T-helper 2 cell (primary cell): ENCODE measurements at places on chromosomes 13 and 19.

DNA sequence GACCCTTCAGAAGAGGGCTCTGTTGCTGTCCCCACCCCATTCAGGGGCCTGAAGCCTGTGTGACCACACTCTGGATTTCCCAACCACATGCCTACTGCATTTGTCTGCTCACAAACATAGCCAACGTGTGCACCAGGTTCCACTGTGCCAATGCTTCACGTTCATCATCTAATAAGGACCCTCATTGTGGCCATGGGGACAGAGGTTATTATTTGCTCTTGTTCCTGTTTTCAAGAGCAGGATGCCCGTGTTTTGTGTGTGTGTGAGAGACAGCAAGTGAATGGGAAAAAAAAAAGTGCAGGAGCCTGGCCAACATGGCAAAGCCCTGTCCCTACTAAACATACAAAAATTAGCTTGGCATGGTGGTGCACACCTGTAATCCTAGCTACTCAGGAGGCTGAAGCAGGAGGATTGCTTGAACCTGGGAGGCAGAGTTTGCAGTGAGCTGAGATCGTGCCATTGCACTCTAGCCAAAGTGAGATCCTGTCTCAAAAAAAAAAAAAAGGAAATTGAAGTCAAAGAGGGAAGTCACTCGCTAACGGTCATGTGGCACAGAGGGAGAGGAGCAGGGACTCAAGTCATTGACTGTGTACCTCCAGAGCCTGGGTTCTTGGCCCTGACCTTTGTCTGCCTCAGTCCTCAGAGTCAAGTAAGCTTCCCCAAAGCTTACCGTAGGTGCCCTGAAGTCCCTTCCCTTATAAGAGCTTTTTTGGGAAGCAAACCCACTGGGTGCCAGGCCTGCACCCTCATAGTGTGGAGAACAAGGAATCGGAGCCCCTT lies 6.9 kb downstream of the B3GNT8 start:
- no peak for DNase-seq

DNA sequence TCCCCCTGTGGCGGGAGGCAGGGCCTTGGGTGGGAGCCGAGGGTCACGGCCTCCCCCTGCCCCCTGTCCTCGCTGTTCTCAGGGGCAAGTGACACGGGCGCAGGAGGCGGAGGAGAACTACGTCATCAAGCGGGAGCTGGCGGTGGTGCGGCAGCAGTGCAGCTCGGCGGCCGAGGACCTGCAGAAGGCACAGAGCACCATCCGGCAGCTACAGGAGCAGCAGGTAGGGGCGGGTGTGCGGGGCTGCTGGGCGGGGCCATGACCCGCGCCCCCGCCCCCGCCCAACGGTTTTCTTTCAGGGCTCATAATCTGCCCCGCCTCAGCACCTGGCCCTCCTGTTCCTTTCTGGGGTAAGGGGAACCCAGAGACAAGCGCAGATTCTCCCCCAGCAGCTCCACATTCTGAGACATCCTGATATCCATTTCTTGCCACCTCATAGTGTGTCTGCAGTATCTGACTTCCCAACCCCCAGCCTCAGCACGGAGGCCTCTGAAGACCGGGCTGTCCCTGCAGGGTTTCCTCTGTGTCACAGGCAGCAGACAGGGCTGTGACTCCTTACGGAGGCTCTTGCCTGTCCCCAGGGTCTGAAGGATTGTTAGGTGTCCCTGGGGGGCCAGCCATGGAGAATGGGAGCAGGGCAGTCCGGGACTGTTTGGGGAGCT lies 15.9 kb downstream of the PRR36 start:
- peak; percentile 60 for DNase-seq

DNA sequence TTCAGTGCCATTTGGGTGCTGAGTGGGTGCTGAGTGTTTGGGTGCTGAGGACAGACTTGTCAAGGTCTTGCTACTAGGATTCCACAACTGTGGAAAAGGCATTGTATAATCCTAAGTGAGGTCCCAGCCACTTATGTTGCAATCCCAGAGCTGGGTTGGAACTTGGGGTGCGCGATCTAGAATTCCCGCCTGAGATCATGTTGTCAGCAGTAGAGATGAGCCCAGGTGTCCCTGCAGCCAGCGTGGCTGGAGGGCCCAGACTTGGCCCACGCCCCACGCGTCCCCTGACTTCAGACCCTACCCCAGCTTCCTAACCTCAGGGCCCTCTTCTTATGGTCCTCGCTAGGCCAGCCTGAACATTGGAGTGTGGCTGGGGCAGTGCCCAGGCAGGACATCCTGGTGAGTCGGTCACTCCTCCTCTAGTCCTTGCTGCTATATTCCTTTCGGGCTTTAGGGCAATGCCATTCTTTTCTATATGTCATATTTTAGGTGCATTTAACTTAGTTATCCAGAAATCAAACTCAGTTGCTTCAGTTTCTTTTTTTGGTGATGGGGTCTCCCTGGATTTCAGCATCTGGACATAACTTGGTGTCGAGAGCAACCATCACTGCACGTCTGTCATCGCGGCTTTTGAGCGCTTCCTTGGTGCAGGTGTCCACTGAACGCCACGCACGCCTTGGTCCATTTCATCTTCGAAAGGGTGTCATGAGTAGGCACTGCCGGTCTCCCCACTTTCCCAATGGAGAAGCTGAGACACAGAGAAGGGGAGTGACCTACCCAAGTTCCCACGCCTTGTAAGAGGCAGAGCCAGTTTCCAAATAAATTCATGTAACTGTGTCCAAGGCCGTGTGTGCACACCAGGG lies 46.4 kb upstream of the F7 start:
- no peak for DNase-seq

DNA sequence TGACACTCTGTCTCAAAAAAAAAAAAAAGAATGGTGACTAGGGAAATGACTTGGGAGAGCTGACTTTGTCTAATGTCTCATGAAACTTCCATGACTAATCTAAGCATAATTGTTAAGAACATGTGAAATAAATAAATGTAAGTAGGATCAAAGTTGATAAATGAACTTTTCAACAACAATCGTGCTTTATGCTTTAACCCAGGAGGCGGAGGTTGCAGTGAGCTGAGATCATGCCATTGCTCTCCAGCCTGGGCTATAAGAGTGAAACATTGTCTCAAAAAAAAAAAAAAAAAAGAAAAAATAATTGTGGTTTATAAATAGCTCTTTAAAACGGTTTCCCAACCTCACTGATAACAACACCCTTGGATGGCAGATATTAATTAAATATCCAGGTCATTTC lies 12.9 kb upstream of the AKT2 start:
- DNase-seq: no peak

GRCh38 chr13:71316792-71317363 lies 550.1 kb downstream of the DACH1 start:
- no peak for DNase-seq

DNA sequence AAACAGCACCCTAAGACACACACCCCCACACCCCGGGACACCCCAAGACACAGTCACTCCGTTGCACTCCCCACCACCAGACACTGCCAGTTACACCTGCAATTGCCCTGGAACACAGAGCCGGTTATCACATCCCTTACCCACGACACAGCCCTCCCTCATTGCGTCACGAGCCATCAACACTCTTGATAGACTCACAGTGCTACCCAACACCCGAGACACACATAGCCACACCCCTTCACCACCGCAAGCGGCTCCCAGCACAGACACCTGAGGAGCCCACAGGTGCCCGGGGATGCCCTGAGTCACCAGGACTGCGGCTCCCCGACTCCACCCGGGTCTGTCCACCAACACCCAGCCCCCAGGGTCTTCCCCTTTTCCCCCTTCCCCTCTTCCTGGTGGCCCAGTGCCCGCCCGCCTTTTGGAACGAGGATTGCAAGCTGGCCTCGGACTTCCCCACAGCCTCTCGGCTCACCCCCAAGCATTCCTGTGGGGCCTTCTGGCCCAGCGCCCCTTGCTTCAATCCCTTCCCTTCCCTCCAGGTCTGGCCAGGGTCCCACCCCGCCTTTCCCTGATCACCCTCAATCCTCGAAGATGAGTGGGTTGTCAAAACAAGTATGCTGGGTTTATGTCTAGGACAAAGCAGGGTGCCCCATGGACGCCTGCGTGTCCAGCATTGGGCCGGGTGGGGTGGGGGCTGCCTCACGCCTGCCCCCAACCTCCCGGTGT lies 1.7 kb upstream of the PTGER1 start:
- peak; percentile 41 for DNase-seq

DNA sequence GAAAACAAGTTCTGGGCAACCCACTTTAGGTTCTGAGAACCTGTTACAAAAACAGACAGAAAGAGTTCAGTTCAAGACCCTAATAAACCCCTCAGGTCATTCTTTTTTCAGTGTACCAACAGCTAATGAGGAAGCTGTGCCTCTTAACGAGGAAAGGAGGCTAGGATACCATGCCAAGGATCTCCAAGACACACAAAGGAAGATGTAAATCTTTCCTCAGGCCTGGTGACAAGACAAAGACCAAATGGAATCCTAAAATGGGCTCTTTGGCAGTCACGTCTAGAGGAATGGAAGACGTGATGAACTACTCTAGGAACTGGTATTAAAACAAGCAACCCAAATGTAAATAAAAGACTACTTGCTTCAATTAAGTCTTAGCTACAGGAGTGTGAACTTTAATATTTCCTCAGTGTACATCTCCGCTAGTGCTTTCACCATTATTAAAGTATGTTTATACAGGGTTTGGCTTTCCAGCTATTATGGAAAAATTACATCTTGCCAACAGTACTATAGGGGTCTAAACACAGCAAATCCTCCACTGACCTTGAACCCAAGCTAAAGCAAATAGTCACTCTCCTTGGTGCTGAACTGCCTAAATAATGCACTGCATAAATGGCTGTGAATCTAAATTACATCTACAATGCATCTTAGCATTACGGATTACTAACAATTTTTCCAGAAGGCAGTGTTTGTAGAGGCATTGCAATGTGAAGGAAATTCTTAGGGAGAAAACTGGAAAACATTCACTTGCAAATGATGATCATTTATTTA lies 42.3 kb downstream of the ENOX1 start:
- DNase-seq: no peak

DNA sequence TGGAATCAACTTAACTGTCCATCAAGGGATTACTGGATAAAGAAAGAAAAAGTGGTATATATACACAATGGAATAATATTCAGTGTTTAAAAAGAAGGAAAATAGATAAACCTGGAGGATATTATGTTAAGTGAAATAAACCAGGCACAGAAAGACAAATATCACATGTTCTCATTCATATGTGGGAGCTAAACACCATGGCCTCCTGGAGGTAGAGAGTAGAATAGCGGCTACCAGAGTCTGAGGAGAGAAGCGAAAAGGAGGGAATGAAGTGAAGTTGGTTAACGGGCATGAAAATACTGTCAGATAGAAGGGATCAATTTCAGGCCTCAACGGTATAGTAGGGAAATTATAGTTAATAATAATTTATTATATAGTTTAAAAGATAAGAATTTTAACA lies 147.5 kb upstream of the OBI1 start:
- no peak for DNase-seq
